ENCODE measurements at places on chromosomes 7 and 10.
A peak's percentile ranks its signal among the peaks of the same experiment; 100 is the strongest.

GRCh38 chr7:107865956-107866775 is 24.8 kb upstream of the DLD start:
- peak; percentile 15 for DNase-seq

- DNase-seq, result no peak
Measured at GRCh38 chr7:107917763-107918651, 27.0 kb downstream of the DLD start.

GRCh38 chr7:43618073-43618472 is 35.2 kb downstream of the STK17A start:
- no peak for DNase-seq

- no peak for DNase-seq
Measured at GRCh38 chr7:30662431-30662939, 19.8 kb downstream of the CRHR2 start.

DNA sequence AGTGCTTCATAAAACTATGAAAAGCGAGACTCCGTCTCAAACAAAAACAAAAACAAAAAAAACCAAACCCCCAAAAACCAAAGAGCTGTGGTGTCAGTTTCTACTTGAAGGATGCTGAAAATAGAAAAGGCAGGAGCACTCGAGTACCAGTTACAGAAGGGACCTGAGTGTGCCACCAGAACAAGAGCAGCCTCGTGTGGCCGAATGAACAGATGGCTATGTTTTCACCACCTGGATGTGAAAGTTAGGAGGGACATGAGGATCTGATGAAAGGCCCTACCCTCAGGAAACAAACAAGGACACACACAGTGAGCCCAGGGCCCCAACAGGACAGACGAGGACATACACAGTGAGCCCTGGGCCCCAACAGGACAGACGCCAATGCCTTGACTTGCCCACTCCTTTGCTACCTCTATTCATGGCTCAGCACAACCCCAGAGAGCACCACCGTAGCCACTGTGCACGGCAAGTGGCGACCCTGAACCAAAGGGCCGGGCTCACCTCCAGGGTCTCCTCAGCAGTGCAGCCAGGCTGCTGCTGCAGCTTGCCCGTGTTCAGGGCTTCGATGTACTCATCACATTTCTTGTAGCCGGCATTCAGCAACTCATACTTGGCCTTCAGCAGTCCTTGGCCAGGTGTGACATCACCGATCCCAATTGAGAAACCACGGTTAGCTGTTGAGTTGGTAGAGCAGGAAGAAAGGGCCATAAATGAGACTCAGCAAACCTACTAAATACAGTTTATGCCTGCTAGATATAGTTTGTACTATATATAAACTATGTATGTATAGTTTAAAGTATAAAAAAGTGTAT is 24.9 kb downstream of the POLR3A start:
- no peak for DNase-seq

- DNase-seq, result no peak
Measured at GRCh38 chr10:9781666-9782065, 1236.0 kb upstream of the CELF2 start.

DNA sequence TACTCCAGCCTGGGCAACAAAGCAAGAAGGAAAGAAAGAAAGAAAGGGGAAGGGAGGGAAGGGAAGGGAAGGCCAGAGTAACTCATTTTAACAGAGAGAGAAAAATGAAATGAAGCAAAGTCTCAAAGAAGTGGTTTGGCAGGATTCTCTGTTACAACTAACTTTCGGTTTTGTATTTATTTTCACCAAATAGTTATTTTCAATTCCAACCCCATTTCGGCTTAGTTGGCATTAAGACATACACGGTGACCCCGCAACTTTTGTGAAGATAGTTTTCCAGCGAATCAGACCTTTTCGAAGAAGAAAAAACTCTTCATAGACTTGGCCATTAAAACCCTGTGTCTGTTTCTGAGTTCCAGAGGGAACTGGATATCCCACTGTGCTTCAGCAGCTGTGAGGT is 45.2 kb upstream of the LYZL2 start:
- DNase-seq, result no peak

GRCh38 chr10:98041352-98042043 is 11.1 kb upstream of the CRTAC1 start:
- DNase-seq, result peak; percentile 57

GRCh38 chr7:151059367-151060112 is at the start of gene SLC4A2:
Gene SLC4A2, plus strand, starts transcription at chr7:151059589. Its CDS starts 2,399 bp downstream, at chr7:151061988.
- peak; percentile 79 for DNase-seq

GRCh38 chr10:79285315-79286197 is 61.7 kb upstream of the PPIF start:
- peak; percentile 50 for DNase-seq

DNA sequence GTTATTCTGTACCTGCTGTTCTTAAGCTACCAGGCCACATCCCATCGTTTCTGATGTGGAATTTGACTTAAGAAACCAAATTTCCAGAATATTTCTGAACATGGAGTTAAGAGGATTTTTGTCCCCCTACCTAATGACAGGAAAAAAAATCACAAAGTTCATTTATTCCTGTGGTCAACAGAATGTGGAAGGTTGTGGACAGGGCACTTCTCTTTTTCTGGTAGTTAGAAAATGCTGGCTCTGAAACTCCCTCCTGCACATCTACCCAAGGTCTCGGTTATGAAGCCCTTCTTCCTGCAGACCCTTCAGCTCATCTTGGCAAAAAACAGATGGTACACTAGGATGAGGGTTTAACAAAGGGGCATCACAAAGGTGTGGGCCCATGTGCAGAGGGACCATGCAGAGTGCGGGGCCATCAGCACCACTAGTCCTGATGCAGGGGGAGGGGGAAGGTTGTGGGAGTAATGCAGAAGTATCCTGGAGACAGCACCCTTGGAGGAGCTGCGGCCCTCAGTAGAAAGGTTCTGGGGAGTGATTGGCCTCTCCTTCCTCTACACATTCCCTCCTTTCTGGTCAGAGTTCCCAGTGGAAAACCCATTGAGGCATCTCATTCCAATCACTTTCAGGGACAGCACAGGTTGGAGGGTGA is 9.8 kb downstream of the ALOX5 start:
- no peak for DNase-seq

DNA sequence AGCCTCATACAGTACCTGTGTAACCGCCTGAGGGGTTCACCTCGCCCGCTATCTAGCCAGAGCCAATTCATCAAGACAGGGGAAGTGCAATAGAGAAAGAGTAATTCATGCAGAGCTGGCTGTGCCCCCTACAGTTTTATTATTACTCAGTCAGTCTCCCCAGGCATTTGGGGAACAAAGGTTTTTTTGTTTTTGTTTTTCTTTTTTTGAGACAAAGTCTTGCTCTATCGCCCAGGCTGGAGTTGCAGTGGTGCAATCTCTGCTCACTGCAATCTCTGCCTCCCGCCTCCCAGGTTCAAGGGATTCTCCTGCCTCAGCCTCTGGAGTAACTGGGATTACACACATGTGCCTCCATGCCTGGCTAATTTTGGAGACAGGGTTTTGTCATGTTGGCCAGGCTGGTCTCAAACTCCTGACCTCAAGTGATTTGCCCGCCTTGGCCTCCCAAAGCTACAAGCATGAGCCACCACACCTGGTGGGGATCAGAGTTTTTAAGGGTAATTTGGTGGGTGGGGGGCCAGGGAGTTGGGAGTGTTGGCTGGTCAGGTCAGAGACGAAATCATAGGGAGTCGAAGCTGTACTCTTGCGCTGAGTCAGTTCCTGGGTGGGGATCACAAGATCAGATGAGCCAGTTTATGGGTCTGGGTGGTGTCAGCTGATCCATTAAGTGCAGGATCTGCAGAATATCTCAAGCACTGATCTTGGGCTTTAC is 116.5 kb downstream of the MARCHF5 start:
- DNase-seq, result no peak

DNA sequence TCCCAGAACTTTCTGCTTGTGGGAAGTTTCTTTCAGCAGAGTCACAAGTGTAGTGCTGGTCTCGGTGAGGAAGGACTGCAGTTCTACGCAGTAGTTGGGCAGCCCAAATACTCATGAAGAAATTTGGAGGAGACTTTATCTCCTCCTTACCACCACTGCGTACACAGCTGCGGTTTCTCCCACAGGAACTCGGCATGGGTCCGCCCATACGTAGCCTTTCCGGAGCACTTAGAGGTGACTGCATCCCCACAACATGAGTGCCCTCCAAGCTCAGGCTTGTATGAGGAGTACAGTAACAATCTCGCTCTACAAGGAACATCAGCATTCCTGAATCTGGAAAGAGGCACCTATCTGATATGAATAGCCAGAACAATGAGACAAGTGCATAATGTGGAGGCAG is 549.2 kb upstream of the SEMA3D start:
- no peak for DNase-seq

DNA sequence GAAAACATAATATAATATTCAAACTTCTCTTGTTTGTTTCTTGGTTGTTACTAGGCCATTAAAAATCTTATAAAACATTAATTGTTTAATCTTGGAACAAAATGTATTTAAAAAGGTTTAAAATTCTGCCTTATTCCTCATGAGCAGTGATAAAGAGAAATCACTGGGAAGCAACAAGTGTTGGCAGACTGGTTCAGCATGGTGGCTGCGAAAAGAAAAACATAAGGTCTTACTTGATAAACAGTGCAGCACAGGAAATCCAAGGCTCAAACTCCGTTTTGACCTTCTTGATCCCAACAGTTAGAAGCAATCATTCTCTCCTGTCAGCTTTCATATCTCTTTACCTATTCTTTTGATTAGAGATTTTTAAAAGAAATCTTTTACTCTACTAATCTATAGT is 530.8 kb downstream of the CNTNAP2 start:
- DNase-seq, result no peak

GRCh38 chr7:82477733-82478515 is 34.3 kb upstream of the CACNA2D1 start:
- no peak for DNase-seq

DNA sequence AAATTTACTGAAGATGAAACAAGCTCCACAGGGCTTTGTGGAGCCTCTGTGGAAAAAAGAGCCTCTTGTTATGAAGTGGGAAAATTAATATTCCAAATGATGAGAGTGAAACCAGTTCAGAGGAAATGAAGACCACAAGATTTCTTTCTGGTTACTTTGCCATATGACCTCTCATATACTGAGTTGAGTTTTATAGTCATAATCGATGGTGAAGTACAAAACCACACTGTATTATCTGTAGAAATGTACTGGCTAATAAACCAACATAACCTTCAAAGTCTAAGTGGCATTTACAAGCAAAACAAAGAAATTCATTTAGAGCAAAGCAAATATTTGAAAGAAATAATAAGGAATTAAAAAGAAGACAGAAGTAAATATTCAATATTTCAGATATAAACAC is 662.6 kb upstream of the ZWINT start:
- DNase-seq, result no peak

- DNase-seq, result no peak
Measured at GRCh38 chr10:83937161-83937560, 202.1 kb upstream of the GHITM start.

DNA sequence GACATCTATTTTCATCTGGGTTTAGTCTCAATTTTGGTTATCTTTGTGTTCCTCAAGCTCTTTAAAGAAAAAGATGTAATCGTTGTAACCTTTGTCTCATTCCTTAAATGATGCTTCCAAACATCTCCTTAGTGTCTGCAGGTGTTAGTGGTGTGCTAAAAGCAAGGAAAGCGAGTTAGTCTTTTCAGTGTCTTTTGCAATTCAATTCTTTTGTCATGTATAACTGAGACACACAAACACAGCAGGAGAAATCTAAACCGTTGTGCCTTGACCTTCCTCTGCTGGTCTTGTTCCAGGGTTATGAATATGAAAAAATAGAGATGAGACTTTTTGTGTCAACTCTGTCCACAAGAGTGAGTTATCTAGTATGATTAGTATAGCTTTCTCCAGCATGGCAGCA is 40.7 kb downstream of the PIK3CG start:
- no peak for DNase-seq

GRCh38 chr10:104488439-104488832 is 134.8 kb downstream of the CFAP58 start:
- no peak for DNase-seq

GRCh38 chr10:96638696-96639095 is 51.9 kb upstream of the TM9SF3 start:
- no peak for DNase-seq

GRCh38 chr7:35849158-35849831 is 48.4 kb downstream of the SEPTIN7 start:
- no peak for DNase-seq

- no peak for DNase-seq
Measured at GRCh38 chr10:132593389-132593788, 55.8 kb downstream of the INPP5A start.

DNA sequence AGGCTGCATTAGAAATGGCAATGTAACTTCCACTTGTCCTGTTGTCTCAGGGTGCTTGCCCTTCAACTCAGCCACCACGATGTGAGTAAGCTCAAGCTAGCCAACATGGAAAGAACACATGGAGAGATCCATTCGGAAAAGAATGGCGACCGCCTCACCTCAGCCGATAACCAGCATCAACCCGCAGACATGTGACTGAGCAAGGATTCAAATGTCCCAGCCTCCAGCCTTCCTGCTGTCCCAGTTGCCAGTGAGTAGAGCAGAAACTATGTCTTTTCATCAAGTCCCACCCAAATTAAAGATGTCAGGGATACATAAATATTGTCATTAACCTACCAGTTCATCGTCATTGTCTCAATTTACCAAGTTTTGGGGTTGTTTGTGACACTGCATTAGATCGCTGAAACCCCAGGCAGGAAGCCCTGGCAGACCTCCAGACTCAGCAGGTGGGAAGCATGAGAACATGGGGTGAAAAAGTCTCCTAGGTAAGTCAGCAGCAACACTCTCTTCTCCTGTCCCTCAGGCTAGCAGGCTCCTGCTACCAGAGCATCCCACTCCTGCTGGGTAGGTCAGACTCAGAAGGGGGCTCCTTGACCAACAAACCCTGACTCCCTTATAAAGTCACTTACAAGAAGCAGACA is 67.0 kb downstream of the OSBPL3 start:
- no peak for DNase-seq

GRCh38 chr10:111856631-111857030 is 326.9 kb downstream of the GPAM start:
- no peak for DNase-seq

DNA sequence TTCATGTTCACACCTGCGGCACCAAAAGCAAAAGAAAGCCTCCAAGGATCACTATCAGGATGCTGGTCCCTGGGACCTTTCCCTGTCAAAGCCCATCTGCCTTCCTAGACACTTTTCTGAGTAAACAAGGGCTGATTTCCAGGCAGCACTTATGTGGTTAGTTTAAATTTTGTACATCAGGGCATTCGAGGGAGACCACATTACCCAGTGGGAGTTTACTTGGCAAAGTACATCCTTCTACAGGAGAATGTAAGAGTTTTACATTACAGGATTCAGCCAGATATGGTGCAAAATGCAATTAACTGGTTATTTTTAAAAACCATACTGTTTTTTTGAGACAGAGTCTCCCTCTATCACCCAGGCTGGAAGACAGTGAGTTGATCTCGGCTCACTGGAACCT is 132.1 kb downstream of the CSTF2T start:
- DNase-seq, result no peak

DNA sequence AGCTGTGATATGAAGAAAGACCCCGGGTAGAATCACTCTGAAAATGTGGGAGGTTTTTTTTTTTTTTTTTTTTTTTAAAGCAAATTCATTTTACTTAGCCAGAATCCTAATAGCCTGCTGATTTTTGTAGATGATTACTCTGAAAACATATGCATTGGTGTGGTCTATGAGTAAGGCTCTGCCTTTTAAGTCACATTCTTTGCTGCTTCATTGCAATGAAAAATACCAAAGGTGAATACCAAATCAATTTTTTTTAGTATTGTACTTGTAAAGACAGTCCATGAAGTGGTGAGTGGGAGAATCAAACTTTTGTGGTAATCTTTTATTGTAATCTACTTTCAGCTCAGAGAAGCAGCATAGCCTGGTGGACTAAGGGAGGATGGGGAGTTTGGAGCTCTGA is 130.3 kb downstream of the SDK1 start:
- no peak for DNase-seq

GRCh38 chr7:82975811-82976468 is 186.7 kb downstream of the PCLO start:
- no peak for DNase-seq

Measured in stimulated activated CD4-positive, alpha-beta T cell treated with anti-CD3 and anti-CD28 coated beads, Interleukin-2, amount 100 ng/mL, for 24 hours (primary cell).